ENCODE measurements at places on chromosomes 3 and 15. TPM values are rescaled to one million over a fixed set of nuclear protein-coding genes. Genes with fewer than 3 reads are reported as not detected.

Gene NGLY1
- total RNA-seq, result 34.2 TPM

Gene A4GNT
- total RNA-seq, result not detected

DNA sequence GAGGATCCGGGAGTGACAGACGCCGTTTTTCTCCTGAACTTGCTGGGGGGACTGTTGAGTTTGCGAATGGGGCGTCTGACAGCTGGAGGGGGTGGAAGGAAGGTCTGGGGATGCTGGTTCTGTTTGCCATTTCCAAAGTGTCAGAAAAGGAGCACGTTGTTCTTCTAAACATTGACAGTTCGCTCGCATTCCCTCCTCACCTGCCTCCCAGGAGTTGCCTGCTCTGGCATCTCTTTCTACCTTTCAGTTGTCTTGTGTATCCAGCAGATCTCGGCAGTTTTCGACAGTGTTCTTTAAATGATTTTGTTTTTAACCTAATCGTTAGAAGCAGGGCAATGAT lies 829 bp downstream of the SELENOT start:
- DNase-seq, result no peak

GRCh38 chr15:68557469-68558317 lies 21.1 kb upstream of the CORO2B start:
- no peak for DNase-seq

Gene SLC15A2
- 1.7 TPM for total RNA-seq

DNA sequence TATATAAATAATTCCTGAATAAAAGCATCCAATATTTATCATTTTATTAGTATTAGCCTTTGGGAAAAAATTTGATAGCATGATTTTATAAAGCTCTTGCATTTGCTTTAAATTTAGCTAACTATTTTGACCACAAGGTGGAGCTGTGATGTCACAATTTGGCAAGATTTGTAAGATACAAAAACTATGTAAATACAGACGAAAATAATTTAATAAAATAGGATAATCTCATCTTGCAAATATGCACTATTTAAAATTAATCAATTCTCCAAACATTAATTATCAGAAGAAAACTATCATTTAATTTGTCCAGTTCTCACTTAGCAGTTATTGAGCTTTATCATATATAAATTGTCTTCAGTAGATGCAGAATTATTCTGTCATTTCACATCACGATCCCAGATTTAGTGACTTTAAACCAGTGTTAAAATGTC lies 95.4 kb downstream of the PLOD2 start:
- DNase-seq, result no peak

Gene LIPC
- 0.46 TPM for total RNA-seq

Gene KLHL40
- total RNA-seq, result not detected

DNA sequence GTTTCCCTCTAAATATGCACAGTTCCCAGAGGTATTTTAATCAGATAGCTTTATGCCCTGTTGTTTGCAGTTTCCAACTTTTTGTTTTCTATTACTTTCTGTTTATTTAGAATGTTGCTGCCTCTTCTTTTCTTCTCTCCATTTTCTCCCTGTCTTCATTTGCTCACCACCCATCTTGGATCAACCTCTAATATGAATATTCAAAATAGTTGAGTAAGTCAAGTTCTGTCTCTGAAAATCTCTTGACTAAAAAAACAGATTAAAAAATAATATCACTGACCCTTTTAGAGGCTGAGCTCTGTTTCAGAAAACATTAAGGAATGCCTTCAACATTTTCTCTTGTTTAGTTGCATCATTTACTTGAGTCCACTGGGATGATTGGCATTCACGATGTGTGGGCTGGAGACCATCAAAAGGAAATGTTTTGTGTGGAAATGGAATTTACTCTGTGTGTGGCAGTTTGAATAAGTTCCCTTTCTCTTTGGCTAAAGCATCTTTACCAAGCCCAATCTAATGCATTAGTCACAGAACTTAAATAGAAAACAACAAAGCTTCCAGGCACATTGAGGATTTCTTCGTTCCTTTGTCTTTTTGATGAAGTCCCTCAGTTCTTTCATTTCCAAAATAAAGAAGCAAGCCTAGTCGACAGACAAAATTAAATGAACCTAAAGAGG lies 633.9 kb upstream of the TGFBR2 start:
- no peak for DNase-seq

DNA sequence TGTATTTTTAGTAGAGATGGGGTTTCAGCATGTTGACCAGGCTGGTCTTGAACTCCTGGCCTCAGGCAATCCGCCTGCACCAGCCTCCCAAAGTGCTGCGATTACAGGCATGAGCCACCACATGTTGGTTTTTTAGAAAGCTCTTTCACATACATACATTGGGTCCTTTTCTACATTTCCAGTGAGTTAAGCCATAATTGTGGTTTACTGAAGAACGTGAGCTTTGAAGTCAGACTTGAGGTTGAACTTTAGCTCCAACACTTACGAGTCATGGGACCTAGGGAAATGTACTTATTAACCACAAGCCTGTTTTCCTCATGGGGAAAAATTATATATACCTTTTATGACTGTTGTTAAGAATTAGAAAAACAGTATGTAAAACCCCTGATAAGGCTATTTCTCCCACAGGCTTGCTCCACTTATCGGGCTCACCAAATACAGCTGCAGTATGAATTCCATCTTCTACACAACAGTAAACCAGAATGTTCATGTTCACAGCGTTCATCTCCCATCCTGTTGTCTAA lies 39.0 kb downstream of the GPR160 start:
- no peak for DNase-seq

GRCh38 chr3:183578179-183578578 lies 22.7 kb upstream of the KLHL6 start:
- no peak for DNase-seq

- DNase-seq, result no peak
Observed at GRCh38 chr3:79297245-79297960, 470.4 kb downstream of the ROBO1 start.

Gene SNURF
- 6.8 TPM for total RNA-seq

GRCh38 chr3:127525373-127525772 lies 65.2 kb downstream of the TPRA1 start:
- no peak for DNase-seq

GRCh38 chr3:15023249-15023648 lies 41.9 kb downstream of the MRPS25 start:
- no peak for DNase-seq

DNA sequence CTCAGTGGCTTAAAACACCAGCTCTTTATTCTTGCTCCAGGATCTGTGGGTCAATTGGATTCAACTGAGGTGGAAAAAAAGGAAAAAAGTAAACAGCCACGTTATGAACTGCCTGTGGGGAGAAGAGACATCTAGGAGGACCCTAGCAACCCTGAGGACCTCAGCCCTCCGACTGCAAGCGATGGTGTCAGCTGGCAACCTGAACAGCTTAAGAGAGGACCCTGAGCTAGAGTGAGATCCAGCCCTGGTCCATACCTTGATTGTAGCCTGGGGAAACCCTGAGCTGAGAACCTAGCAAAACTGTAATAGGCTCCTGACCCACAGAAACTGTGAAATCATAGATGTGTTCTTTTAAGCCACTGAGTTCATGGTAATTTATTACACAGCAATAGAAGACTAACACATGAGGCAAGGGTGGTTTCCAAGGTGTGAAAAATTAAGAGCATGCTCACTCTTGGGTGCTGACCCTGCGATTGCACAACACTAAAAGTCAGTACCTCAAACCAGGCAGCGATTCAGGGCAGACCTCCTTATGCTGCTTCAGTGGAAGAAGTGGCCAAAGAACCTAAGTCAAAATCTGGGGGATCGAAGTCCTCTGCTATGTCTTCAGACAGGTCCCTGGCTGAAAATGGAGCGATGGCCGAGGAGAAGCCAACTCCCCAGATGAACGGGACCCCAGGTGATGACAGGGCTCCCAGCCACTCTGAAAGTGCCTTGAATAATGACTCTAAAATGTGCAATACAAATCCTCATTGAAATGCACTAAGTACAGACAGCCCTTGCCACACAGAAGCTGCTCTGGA lies 57.7 kb downstream of the GASK1A start:
- DNase-seq, result no peak

DNA sequence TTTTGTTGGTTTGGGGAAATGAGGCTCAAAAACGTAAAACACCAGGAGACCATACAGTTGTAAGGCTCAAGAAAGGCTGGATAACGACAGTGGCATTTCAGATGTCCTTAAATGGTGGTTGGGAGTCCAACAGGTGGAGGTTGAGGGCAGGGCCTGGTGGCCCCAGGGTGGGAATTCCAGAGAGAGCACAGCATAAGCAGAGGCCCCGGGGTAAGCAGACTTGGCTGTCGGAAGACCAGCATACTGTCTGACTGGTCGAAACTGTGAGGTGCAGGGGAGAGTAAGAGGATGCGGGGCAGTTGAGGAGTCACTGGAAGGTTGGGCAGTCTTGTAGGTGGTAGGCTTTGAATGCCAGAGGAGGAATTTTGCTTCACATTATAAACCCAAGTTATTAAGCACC lies 48.3 kb downstream of the SRP14 start:
- DNase-seq, result no peak

Gene TF
- total RNA-seq, result 27.3 TPM

GRCh38 chr3:41872157-41872556 lies 89.7 kb downstream of the ULK4 start:
- no peak for DNase-seq

Gene MESP2
- total RNA-seq, result 0.48 TPM

DNA sequence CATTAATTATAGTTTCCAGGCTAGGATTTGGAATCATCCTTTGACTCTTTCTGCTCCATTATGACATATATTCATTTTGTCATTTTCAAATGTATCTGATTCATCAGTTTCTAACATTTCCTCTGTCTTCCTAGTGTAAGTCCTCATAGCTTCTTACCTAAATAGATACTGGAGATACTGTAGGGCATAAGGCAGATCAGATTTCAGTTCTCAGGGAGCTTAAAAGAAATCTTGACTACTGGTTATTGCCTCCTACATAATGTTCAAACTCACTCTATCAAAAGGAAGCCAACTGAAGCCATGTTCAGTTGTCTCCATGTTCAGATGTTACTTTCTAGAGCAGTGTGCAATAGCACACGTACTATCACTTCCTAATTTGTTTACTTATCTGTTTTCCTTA lies 29.6 kb upstream of the CTDSPL2 start:
- no peak for DNase-seq

Gene ABHD6
- total RNA-seq, result 21.8 TPM

GRCh38 chr3:9450991-9451390 lies 53.6 kb downstream of the SETD5 start:
- DNase-seq, result no peak

GRCh38 chr3:196273655-196274054 lies 13.9 kb downstream of the PCYT1A start:
- no peak for DNase-seq

Gene RHOV
- total RNA-seq, result not detected

DNA sequence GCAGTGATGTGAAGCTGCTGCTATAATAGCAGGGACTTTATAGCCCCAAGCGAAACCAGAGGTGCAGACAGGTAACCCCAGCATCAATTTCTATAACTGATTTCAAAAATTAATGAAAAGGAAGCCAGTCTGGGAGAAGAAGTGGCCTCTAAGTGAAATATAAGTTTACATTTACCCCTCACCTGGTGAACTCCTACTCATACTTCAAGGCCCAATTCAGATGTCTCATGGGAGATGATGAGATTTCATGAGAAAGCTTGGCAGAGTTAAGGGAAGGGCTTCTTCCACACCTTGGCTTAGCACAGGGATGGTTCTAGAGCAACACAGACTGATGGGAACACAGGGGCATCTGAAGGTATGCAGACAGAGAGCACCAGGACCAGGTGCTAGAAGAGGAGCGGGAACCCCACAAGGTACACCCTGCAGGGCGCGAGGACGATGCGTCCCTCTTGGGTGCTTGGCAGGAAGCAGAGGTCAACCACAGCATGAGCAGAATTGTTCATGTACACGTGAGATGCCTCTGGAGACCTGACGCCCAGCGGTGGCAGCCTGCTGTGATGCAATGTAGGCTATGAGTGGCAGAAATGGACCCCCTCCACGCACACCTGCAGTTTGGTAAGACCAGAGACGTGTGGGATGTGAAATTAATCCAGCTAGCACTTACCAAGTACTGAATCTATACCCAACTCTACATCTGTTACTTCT lies 102.9 kb downstream of the SRGAP3 start:
- DNase-seq, result no peak

DNA sequence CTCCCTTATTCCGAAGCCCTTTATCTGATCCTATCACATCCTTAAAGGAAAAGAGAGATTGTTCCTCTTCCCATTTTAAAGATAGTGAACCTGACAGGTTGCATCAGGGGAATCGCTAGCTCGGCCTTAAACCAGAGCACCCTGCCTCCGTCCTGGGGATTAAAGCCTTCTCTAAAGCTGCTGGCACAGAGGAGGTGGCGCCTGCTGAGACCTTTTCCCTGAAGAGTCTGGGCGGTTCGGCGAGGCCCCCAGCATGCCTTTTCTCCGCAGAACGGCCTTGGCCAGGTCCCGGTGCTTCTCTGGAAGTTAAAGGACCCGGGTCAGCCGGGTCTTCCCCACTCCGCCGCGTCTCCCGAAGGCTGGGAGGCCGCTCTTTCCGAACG lies 593 bp downstream of the FAM219B start:
- no peak for DNase-seq

- no peak for DNase-seq
Observed at GRCh38 chr3:36943601-36944000, 1.3 kb downstream of the TRANK1 start.

DNA sequence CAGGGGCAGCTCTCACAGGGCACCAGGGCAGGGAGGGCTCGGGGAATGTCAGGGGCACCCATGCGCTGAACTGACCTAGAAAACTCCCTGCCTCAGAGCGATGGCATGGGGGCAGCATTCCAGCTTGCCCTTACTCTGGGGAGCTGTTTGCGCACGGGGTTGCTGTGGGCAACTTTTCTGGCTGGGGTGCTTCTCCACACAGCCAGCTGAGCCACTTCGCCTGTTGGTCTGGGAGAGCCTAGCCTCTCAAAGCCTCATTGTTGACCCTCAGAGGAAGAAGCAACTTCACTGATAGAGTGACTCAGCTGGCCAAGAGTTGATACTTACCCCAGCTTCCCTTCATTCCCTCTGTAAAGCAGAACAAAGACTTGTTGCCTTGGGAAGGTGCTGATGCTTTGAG lies 42.6 kb upstream of the MRPS22 start:
- no peak for DNase-seq

- no peak for DNase-seq
Observed at GRCh38 chr3:122563717-122564025, 429 bp downstream of the PARP9 start.

DNA sequence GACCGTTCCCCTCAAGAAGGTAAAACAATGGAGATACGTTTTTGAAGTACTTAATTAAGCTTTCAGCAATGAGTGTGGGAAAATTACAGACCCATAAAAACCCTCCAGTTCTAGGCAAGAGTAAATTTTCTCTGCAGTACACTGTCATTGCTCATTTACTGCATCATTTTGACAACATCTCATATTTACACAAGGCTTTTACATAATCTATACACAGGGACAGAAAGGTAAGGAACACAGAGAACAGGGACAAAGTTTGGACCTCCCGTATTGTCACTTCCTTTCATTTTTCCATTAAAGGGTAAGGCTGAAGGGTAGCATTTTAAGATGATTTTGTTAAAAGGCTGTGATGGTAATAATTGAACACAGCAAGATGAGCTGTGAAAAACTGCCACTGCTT lies 7.4 kb upstream of the HGD start:
- no peak for DNase-seq

Gene CAMKV
- total RNA-seq, result not detected

Data from omental fat pad (tissue), 4 donors.